ENCODE measurements at places on chromosomes 5 and 9.

DNA sequence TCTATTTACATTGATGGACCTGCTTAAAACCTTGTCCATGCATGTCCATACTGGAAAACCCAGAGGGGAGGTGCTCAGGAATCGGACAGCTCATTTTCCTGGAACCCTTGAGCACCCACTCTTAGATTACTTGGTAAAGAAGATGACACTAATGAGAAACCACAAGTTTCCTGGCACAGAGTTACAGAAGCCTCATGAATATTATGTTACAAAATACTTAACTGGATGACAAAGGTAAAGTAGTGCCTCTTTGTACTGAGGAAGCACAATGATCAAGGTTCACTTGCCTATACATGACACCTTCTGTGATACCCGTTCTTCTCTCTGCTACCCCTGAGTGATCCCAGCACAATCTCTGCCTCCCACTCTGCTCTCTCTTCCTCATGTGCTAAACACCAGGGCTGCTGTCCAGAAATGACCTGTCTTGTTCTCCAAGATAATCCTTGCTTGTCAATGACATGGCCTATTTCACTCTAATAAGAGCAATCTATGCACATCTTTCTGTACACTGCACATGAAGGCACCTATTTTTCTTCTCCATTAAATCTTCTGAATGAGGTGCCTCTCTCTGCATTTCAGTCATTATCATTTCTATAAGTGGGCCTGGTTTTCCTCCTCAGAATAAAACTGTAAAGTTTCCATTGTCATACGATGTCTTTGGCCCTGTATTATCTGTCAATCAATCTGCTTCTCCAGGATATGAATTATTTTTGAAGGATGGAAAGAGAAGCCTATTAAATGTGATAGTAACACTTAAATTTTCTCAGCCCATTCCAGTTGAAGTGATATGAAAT is 684.0 kb upstream of the ACO1 start:
- DNase-seq, result no peak

DNA sequence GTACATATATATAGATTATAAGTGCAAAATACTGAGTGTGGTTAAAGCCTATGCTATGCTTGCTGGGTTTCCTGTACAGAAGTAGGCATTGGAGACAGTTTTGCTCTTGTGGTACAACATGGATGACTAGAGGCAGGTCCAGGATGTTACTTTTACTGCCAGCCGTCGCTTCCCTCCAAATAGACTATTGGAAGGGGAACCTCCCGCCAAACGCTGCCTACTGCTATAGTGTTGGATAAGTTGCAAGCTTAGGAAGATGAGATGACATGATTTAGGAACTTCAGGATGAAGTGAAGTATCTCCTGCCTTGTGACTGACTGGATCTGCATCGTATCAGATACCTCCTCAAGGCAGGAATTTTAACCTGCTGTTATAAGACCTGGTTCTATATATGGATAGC is 30.9 kb downstream of the JAK2 start:
- no peak for DNase-seq

- DNase-seq, result no peak
Observed at GRCh38 chr5:3122985-3123762, 371.7 kb upstream of the IRX2 start.

DNA sequence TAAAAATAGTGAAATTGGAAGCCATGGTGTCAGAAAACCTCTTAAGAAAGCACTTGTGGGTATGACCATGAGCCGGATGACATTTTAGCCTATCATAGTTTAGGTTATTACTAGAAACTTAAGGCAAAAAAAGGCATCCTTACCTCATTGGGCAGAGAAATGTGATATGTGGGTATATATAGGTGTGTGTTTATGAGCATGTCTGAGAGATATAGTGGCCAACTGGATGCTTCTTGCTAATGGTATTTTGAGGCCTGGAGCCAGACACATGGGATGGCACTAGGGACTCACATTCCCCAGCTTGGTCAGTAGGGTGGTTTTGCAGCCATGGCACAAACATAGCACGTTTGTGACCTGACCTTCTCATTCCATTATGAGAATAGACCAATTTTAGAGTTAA is 295.6 kb upstream of the MEF2C start:
- no peak for DNase-seq

GRCh38 chr9:127423476-127423933 is 677 bp upstream of the ZNF79 start:
- no peak for DNase-seq

DNA sequence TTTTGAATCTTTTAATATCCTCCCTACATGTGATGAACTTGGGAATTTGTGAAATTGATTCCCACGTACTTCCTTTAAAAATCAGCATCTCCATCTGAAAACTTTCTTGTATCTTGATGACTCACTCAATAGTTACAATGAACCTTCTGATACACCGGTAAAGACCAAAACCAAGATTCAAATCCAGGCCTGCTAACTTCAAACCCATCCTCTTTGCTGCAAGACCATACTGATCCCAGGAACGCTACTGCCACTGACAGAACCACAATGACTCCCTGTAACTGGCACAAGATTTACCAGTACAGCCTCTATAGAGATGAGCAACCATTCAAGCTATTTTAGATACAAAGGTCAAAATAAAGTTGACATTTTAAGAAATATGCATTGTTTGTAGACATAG is 332.9 kb downstream of the DNAH5 start:
- no peak for DNase-seq

GRCh38 chr5:177427211-177427822 is 841 bp downstream of the GRK6 start:
- no peak for DNase-seq

DNA sequence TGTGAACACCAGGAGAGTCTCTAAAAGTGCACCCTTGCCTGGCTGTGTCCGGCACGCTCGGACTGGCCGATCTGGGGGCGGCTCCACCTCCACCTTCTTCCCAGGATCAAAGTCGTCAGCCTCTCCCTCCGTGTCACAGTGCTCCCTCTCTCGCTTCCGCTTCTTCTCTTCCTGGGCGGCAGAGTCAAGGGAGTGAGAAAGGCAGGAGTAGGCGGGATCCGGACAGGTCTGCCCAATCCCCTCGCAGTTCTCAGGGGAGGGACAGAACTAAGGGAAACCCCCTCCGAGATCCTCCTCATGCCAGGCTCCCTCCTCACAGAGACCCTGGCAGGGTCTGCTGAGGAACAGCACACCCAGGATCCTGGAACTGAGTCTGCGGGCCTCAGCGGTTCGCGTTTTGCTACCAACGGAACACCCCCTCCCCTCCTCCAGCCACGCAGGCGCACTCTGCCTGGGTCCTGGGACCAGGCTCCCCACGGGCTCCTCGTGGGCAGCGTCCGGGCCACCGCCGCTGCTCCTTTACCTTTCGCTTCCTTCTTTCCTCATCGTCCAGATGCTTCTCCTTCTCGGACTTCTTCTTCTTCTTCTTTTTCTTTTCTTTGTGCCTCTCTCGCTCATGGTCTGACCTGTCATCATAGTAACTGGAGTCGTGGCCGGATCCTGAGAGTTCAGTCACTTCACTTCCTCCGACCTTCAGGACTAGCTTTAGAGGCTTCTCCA is 1.3 kb downstream of the BRD9 start:
- no peak for DNase-seq

Data from CD4-positive, alpha-beta T cell treated with Interleukin-4 for 4 hours (primary cell).